Activated CD4-positive, alpha-beta memory T cell treated with anti-CD3 and anti-CD28 coated beads for 36 hours (primary cell): ENCODE measurements at places on chromosomes 5 and 9. TPM values are rescaled to one million over a fixed set of nuclear protein-coding genes. Genes with fewer than 3 reads are reported as not detected.

The C7 gene
- not detected for total RNA-seq

The DMRT3 gene
- total RNA-seq, result not detected

The C5orf46 gene
- total RNA-seq, result not detected

The CACFD1 gene
- total RNA-seq, result 1.1 TPM

The BTNL9 gene
- total RNA-seq, result not detected

The GABRG2 gene
- total RNA-seq, result not detected

The ARSI gene
- not detected for total RNA-seq

The HTR4 gene
- total RNA-seq, result not detected

The CCT5 gene
- 360 TPM for total RNA-seq

GRCh38 chr5:131114754-131115153 is 50.3 kb downstream of the HINT1 start:
- no peak for DNase-seq

GRCh38 chr9:128499920-128500319 is 4.6 kb upstream of the GLE1 start:
- no peak for DNase-seq

- no peak for DNase-seq
Measured at GRCh38 chr9:127683723-127684122, 23.1 kb upstream of the CFAP157 start.

DNA sequence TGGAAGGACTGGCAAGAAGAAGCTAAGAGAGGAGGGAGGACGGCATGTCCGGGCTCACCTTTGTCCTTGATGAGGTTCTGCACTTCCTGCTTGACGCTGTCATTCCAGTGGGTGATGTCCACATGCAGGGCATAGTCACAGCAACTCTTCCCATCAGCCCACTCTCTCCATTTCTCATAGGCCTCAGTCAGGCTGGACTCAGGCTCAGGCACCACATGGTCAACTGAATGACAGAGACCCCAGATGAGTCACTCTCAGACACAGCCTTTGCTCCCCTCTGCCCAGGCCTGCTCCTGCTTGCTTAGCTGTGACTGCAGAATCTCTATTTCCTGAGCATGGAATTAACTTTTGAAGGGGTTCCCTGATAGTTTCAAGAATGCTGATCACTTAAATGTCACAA is 94.2 kb downstream of the DPYSL3 start:
- no peak for DNase-seq

GRCh38 chr5:110103081-110103480 is 413.4 kb downstream of the MAN2A1 start:
- DNase-seq, result no peak

DNA sequence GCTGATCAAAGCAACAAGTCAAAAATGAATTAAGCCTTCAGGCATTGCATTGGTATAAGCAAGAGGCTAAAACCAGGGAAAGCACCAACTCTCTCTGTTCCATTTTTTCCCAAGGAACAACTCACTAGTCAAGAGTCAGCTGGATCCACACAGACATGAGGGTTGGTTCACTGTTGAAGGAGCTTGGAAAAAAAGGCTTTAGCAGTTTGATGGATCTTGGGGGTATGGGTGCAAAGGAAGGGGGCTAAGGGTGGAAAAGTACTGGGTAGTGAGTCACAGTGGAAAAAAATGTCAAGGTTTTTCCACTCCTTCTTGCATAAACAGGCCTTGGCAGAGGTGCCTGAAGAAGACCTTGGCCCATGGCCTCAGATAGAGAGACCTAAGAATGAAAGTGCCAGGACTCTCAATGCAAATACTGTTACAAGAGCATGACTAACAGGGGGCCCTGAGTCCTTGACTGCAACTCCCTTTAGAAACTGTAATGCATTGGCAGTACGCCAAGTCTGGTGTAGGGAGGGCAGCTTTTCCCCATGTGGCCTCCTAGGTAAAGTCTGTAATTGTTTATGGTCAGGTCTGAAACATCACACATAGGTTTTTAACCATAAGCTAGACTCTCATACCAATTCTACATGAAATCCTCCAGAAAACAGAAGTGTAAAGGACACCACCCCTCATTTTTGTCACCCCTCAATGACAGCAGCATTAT is 23.7 kb downstream of the ACTL7A start:
- peak; percentile 73 for DNase-seq

DNA sequence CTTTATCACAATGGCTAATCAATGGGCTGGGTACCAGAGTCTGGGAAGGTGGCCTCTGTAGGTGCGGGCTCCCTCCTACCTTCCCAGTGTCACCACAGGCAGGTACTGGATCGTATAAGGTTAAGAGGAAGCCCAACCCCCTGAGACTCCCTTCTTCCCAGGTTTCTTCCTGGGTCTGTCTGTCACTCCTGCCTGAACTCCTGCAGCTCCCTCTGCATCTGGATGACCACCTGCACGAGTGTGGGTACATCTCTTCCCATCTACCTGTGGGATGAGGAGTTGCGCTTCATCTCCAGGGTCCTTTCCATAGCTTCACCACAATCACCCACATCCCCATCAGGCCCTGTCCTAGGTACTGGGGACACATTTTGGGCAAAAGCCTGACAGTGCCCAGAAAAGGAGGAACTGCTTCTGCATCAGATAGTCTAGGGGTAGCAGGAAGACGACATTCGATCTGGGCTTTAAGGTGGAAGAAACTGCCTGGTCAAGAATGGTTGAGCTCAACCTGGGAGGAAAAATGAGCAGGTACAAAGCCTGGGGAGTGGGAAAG is 112.2 kb upstream of the ALDH1B1 start:
- no peak for DNase-seq

DNA sequence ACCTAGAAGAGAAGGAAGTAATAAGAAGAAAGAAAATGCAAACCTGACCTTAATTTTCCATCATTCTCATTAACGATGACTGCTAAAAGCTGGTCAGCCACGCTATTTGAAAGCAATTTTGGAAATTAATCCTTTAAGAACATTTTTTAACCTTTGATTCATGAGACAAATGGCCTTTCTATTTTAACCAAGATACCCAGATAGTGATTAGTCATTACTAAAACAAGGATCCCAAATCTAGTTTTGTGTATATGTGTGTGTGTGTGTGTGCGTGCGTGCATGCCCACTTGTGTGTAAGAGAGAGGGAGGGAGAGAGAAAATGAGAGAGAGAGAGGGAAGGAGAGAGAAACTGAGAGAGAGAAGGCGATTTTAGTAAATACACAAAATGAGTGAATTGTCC is 329.5 kb downstream of the DEPDC1B start:
- no peak for DNase-seq

DNA sequence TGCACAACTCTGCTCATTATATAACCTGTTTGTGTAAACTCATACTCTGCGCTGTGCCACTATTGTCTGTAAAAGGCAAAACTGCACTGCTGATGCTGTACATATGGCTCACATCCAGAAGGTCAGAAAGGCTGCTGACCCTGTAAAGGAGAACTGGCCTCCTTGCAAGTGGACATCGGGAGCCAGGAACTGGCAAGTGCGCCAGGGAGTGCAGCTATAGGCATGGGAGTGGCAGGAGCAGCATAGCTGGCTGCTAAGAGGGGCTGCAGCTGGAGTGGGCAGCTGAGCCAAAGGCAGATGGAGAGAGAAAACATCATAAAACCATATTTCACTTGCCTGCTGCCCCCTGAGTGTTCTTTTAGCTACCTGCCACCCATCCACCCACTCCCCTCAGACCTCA is 2183.4 kb upstream of the ACO1 start:
- DNase-seq, result no peak

- peak; percentile 68 for DNase-seq
Measured at GRCh38 chr5:151038801-151039238, 18.4 kb downstream of the GPX3 start.

DNA sequence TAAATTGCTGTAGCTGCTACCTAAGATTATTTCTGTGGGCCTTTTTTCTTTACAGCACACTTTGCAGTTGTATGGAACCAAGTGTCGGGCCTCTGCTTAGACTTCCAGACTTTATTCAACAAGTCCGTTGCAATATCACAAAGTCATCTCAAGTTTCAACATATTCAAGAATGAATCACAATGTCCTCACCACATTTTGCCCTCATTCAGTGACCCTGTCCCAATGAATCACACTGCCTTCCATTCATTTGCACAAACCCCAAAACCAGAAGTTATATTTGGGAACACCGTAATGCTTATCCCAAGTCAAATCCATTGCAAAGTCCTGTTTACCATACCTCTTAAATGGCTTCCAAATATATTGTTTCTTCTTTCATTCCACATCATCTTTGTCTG is 439.6 kb downstream of the CSNK1G3 start:
- DNase-seq, result no peak

- DNase-seq, result no peak
Measured at GRCh38 chr9:112933696-112934095, 43.0 kb upstream of the SLC46A2 start.

GRCh38 chr5:72412283-72413055 is 92.3 kb downstream of the PTCD2 start:
- DNase-seq, result no peak

- DNase-seq, result no peak
Measured at GRCh38 chr5:38396766-38397165, 138.4 kb downstream of the EGFLAM start.

DNA sequence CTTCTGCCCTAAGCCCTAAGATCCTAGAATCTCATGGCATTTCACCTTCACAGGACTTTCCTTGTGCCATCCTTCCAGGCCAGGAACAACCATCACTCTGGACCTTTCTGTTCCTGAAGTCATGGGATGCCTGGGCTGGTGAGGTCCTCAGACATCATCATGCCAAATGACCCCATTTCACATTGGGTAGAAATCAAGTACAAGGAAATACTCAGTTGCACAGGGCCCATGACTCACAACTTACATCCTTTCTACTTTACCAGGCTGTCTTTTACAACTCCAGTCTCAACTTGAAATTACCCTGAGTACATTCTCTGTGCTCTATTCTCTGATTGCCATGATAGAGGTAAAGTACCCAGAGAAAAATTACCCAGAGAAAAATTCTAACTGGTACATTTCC is 167.1 kb downstream of the PIK3R1 start:
- no peak for DNase-seq

DNA sequence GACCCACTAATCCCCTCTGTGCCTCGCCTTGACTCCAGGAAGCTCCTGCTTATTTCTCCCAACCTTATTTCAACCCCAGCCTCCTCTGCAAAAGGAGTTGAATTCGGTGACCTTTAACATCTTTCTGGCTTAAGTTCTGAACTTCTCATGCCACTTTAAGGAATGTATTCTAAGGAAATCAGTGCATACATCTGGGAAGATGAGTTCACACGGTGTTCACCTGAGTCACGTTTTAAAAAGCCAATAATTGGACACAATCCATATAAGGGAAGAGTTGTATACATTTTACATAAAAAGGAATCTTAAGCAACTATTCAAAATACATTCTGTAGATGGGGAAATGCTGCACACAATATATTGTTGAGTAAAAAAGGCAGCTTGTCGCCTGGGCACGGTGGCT is 33.2 kb downstream of the FAT2 start:
- DNase-seq, result no peak

- DNase-seq, result no peak
Measured at GRCh38 chr5:143056792-143057579, 286.8 kb downstream of the ARHGAP26 start.

- no peak for DNase-seq
Measured at GRCh38 chr9:113616116-113616515, 152.6 kb downstream of the RGS3 start.

DNA sequence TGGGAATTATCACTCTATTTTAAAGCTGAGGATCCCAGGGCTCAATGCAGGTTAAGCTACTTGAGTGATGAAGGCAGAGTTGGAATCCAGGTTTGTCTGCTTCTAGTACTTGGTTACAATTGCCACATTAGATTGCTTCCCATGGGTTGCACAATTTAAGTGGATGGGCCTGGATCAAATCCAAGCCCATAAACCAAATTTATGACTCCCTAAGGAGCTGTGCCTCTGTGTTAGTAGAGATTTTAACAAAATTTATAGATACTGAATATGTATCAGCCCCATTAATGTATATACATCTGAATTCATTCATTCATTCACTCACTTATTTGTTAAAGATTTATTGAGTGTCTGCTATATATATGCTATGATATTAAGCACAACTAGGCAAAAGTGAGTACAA is 332.3 kb upstream of the KLF9 start:
- DNase-seq, result no peak

GRCh38 chr5:158465086-158465972 is 606.4 kb upstream of the CLINT1 start:
- no peak for DNase-seq

- no peak for DNase-seq
Measured at GRCh38 chr9:35152926-35153325, 8.9 kb upstream of the UNC13B start.

DNA sequence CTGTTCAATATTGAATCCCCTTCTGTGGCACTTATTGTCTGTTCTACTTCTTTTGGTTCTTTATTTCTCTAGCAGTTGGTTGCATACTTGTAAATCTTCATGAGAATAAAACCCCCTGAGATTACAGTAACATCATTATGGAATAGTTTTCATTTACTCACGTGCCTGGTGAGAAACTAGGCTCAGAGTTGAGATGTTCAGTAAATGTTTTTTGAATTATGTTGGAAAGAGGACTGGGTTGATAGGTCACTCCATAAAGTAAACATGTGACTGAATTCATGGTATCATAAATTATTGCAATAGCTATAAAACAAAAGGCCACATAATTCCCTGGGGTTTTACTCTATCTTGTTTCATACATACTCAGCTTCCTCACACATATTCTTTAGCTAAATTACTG is 174.2 kb upstream of the C9orf72 start:
- no peak for DNase-seq

GRCh38 chr9:14213504-14213903 is 100.4 kb downstream of the NFIB start:
- DNase-seq, result no peak

GRCh38 chr5:140236891-140237598 is 62.1 kb downstream of the CYSTM1 start:
- no peak for DNase-seq

- no peak for DNase-seq
Measured at GRCh38 chr5:134003064-134003816, 1.5 kb downstream of the VDAC1 start.
